Stimulated activated CD8-positive, alpha-beta memory T cell treated with anti-CD3 and anti-CD28 coated beads, Interleukin-7, amount 100 ng/mL, for 1 hour (primary cell): ENCODE measurements at places on chromosomes 16 and 17.

- DNase-seq = no peak
These were observed 34.3 kb downstream of the NDEL1 start for GRCh38 chr17:8469964-8470363.

DNA sequence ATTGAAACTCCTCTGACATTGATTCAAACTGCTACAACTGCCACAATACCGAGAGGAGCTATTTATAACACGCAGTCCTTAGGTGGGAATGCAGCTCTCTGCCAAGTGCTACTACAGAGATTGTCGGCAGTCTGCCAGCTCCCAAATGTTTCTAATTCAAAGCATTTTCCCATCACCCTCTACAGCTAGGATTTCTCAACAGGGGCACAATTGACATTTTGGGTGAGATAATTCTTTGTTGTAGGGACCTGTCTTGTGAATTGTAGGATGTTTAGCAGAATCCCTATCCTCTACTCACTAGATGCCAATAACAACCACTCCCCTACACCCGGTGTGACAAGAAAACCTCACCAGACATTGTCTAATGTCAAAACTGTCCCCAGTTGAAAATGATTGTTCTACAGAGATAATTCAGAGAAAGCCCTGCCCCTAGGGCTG, 7.8 kb upstream of the N4BP1 start:
- no peak for DNase-seq

DNA sequence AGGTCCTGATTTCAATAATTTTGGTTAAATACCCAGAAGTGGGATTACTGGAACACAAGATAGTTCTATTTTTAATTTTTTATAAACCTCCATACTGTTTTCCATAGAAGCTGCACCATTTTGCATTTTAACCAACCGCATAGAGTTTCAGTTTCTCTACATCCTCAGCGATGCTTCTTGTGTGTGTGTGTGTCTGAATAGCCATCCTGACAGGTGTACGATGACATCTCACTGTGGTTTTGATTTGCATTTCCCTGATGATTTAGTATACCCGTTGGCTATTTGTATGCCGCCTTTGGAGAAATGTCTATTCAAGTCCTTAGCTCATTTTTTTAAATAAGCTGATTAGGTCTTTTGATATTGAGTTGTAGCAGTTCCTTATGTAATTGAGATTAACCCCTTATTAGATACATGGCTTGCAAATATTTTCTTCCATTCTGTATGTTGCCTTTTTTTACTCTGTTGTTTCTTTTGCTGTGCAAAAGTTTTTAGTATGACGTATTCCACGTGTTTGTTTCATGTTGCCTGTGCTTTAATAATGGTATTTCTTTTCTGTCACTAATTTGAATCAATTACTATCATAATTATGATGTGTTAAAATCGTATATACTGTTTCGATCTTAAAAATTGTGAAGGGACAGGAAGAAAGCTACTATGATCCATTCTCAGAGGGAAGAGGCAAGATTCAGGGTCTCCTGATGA, 227.2 kb upstream of the MON1B start:
- no peak for DNase-seq

- DNase-seq = no peak
These were observed 38.9 kb downstream of the KCNJ2 start for GRCh38 chr17:70208080-70208794.

DNA sequence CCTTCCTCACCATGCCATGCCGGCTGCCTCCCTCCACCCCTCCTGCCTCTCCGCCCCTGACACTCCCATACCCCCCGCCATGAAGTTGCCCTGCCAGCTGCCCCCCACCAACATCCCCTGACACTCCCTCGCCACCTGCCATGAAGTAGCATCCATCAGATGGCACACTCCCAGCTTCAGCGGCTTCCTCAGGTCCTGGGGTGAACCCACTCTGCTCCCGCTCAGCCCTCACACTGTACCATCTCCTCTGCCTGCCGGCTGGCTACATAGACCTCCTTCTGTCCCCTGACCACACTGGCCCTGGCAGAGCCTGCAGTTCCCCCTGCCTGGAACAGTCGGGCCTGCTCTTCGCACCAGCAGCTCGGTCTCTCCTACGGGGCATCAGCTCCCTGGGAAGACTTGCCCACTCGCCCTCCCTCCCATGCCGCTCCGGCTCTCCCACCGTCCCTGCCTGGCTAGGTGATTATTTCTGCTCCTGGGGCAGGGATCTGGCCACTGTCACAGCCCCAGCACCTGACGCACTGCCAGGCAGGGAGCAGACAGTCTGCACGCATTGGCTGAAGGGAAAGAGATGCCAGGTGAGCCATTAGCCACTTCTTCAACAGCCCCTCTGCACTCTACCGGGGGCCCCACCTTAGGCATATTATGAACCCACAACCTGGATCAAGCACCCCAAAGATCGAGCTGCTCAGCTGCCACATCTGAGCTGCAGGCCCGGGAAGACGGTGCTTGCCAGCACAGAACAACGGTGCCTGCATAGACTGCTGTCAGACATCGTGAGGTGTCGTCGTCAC, 9.0 kb downstream of the CANT1 start:
- no peak for DNase-seq

DNA sequence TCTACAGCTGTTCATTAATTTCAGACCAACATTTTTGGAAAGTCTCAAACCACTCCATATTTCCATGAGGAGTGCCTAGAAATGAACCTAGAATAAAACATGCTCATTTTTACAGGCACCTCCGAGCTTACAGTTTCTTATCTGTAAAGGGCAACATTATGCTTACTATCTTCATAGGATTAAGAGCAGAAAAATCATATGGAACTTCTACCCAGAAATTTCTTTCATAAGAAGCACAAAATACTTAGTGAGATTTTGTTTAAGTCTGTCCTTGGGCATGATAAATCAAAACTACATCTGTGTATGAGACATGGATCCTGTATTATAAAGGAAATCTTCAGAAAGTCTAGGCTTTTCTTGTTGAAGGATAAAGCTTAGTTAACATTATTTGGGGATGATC, 187.4 kb downstream of the CA10 start:
- DNase-seq = no peak

DNA sequence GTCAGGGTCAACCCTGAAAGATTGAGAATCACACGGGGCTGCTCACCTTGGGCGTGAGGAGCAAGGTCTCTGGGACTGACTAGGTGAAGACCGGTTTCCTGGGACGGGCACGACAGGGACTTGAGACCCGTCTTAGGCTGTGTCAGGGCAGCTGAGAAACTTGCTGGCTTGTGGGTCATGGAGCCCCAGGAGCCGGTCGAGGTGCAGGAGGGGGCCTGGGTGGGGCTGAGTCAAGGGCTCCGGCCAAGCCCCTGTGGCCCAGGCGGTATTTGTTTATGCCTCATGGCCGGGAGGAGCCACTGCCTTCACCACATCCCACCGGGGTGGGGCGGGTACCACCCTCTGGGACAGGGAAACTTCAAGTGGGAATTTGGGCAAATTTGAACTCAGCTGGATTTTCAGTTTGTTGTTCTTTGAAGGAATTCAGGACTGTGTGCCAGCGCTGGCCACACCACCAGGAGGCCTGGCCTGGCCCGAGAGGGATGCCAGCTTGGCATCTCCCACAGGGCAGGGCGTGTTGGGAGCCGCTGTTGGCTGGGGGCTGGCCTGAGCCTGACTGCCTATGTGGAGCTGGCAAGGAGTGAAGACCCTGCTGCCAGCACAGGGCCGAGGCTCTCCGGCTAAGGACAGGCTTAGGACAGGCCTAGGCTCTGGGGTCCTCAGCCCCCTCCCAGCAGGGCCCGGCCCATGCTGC, 116.1 kb downstream of the METRNL start:
- no peak for DNase-seq

DNA sequence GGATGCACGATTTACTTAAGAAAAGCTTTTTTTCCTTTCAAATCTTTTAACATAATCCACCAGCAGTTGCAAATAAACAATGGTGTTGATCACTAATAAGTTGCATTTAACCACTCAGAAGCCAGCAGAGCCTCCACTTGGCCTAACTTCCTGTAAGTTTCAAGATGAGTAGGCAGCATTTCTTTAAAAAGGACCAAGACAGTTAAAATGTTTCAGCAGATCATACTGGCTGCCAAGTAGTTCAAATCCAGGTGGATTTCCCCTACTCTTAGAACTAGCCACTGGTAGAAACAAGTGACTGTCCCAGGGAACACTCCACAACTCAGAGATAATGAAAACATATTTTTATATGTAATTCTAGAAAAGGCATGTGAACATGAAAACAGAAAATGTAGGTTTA, 17.0 kb upstream of the RFFL start:
- DNase-seq = no peak

- no peak for DNase-seq
These were observed 41.0 kb downstream of the PTRH2 start for GRCh38 chr17:59666235-59666634.

DNA sequence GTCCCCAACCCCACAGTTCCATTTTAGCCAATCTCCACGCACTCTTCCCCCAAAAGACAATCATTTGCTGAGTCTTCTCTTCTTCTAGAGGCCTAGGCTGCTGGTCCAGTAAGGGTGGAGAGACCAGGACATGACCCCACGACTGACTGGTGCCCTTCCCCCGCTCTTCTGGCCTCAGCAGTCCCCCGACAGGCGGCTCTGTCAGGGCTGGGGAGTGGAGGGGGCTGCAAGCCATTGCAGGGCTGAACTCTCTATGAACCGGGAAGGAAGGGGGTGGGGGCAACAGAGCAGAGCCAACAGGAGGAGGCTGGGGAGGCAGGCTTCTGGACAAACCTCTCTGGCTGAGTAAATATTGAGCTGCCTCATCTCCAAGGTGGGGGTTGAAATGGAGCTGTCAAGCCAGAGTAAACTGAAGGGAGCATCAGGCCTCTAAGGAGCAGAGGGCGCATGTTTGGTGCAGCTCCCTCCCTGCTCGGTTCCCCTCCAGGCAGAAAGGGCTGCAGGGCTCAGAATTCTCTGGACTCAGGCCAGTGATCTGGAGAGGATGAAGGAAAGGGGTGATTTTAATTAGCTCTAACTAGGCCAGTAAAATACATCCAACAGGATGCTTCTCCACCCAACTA, 8.7 kb downstream of the HOXB1 start:
- DNase-seq = no peak

DNA sequence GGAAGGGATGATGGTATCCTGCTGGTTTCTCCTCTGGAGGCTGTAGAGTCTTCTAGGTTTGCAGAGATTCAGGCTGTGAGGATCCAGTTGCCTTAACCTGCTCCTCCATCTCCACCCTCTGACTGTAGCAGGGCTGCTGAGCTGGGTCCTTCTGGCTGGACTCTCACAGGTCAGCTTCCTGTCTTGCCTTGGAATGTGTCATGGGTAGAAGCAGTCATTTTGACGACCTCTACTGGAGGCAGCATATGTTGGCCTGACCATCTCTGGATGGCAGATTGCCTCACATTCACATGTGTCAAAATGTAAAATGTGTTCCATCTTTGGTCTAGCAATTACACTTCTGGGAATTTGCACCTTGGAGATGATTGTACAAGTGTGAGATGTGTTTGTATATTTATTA, 504.4 kb upstream of the EEF2KMT start:
- DNase-seq = no peak

DNA sequence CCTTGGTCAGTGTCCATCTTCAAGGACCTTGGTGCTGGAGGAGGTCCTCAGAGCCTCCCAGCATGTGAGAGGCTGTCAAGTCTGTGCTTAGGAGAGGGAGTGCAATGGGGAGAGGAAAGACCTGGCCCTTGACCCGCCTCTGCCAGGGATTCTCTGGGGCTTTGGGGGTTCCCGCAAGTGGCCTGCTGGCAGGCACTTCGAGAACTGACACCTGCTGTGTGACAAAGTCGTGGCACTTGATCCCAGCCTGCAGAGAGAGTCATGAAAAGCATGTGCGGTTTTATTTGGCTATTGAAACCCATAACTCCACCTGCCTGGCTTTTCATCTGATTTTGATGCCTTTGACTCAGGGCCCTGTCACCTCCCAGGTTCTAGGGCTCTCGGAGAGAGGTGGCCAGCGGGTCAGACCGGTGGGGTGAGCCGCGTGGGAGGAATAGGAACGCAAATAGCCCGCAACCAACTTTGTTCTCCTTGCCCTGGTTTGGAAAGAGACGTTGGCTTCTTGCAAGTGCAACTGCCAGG, 42.8 kb upstream of the GSE1 start:
- DNase-seq = no peak

- DNase-seq = no peak
These were observed 29.6 kb downstream of the HS3ST3B1 start for GRCh38 chr17:14330492-14330962.

- DNase-seq = no peak
These were observed 708 bp downstream of the DHX33 start for GRCh38 chr17:5468075-5468473.

DNA sequence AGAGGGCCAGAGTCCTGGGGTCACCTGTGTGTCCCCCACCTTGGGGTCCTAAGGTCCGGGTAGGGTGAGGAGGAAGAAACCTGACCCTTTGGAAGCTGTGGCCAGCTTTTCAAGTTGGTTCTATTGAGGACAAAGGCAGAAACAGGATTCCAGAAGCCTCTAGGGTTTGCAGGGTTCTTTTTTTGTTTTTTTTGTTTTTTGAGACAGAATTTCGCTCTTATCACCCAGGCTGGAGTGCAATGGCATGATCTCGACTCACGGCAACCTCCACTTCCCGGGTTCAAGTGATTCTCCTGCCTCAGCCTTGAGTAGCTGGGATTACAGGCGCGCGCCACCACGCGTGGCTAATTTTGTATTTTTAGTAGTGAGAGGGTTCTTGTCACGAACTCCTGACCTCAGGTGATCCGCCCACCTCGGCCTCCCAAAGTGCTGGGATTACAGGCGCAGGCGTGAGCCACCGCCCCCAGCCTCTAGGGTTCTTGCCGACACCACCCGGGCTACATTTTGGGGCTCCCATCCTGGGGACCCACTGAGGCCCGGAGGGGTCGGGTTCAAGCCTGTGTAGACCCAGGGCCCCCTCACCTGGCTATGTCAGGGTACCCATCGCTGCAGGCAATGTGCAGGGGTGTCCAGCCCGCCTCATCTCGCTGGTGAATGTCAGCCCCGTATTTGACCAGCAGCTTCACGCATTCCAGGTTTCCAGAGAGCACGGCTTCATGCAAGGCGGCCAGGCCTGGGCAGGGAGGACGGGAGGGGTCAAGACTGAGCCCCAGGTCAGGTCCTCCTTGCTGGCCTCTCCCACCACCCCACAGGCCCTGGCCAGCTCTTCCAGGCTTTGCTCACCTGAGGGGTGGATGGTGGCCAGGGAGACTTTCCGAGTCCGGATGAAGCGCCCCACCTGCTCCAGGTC, 674 bp downstream of the PPP1R27 start:
- DNase-seq = no peak

GRCh38 chr16:1706386-1707192, 594 bp downstream of the MAPK8IP3 start:
- DNase-seq = no peak

GRCh38 chr16:280991-281659, 734 bp downstream of the ARHGDIG start:
- no peak for DNase-seq

GRCh38 chr17:13642188-13642587, 40.5 kb upstream of the HS3ST3A1 start:
- DNase-seq = no peak
